Muscle of leg (tissue), 16 donors: ENCODE measurements at places on chromosomes 6 and 20. TPM values are rescaled to one million over a fixed set of nuclear protein-coding genes. Genes with fewer than 3 reads are reported as not detected.

CEP162 gene
- 6.2 TPM for polyA plus RNA-seq

LGSN gene
- not detected for polyA plus RNA-seq

DDX43 gene
- 0.44 TPM for polyA plus RNA-seq

STMND1 gene
- polyA plus RNA-seq: not detected
